Calu3 (cell line): ENCODE measurements at places on chromosomes 4 and X. TPM values are rescaled to one million over a fixed set of nuclear protein-coding genes. Genes with fewer than 3 reads are reported as not detected.

ARAP2 gene
- total RNA-seq = 30.0 and 30.2 TPM in 2 replicates

ATP1B4 gene
- total RNA-seq = not detected in 2 replicates

MAMLD1 gene
- total RNA-seq = 7.1 and 8.8 TPM in 2 replicates

DNA sequence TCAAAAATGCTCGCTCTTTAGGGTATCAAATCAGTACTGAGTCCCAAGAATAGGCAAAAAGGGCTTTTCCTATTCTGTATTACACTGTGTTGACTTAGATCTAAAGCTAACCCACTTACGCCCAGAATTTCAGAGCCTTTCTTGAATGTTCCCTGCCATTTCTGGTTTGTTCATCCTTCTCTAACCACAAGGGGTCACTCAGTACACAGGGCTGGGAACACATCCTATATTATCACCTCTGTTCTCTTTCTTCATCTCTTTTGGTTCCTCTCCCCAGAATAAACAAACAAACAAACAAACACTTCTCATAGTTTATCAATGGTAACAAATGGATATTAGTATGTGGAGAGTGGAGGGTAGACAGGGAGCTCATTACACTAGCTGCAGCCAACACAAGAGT lies 25.5 kb upstream of the MORC4 start:
- DNase-seq = peak; percentile 14
- no peaks in the 10 kb centered on the region for H3K4me1 ChIP-seq
- no peak overlapping the region for H3K4me3 ChIP-seq
- no peak overlapping the region for H3K27ac ChIP-seq
- H3K27me3 ChIP-seq = no peaks in the 10 kb centered on the region

GRCh38 chr4:142983065-142983464 lies 137.0 kb upstream of the INPP4B start:
- H3K27me3 ChIP-seq = no peaks in the 10 kb centered on the region
- no peak overlapping the region for H3K27ac ChIP-seq
- H3K4me1 ChIP-seq = peaks cover 27% of the 10 kb centered on the region
- H3K36me3 ChIP-seq = no peaks in the 10 kb centered on the region
- DNase-seq = no peak

- no peak overlapping the region for H3K4me3 ChIP-seq
- no peak for DNase-seq
- peaks cover 3% of the 10 kb centered on the region for H3K36me3 ChIP-seq
- peaks cover 8% of the 10 kb centered on the region for H3K4me1 ChIP-seq
Observed at GRCh38 chrX:106791495-106791894, 11.0 kb upstream of the TBC1D8B start.
